ENCODE measurements at places on chromosomes 3 and 15.
A peak's percentile ranks its signal among the peaks of the same experiment; 100 is the strongest.

- DNase-seq, result no peak
Observed at GRCh38 chr3:13139471-13140065, 66.3 kb upstream of the IQSEC1 start.

GRCh38 chr15:40344631-40345120 lies 3.9 kb upstream of the CCDC9B start:
- peak; percentile 48 for DNase-seq

GRCh38 chr15:68378595-68378994 lies 53.4 kb downstream of the ITGA11 start:
- no peak for DNase-seq

- DNase-seq, result no peak
Observed at GRCh38 chr3:194688200-194688740, 2.6 kb downstream of the FAM43A start.

DNA sequence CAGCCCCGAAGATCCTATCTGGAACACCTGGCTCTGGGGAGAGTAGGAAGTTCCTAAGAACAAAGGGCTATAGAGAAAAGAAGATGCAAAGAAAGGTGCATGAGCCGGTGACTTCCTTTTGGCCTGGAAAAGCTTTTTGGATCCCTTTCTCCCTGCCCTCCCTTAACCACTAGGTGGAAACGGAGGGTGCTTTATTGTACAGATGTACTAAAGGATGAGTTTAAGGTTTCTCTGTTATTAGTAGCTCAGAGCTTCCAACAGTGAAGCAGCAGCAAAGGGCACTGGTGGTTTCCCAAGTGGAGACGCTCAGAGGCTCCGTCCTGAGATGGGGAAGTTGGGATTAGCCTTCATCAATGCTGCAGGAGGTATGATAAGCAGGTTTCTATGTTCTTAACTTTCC lies 5.9 kb upstream of the ADGRG7 start:
- DNase-seq, result no peak

All from stimulated activated CD8-positive, alpha-beta memory T cell treated with anti-CD3 and anti-CD28 coated beads, Interleukin-4, amount 100 ng/mL, for 4 hours (primary cell).